NCI-H2081 (cell line): ENCODE measurements at places on chromosomes 11 and 22.

DNA sequence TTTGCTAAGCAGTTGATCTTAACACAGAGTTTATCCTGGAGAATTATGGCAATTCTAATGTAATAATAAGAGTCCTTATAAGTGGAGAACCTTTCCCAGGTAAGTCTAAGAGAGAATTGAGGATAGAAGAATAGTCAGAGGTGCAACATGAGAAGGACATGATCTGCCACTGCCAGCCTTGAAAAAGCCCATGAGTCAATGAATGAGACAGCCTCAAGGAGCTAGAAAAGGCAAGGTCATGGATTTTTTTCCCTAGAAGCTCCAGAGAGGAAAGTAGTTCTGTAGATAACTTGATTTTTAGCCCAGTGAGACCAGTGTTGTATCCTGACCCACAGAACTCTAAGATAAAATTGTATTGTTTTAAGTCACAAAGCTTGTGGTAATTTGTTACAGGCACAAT is 16.9 kb downstream of the MS4A6A start:
- no peak for DNase-seq

- no peak for DNase-seq
These were observed 37.4 kb downstream of the CD82 start for GRCh38 chr11:44602891-44603310.

DNA sequence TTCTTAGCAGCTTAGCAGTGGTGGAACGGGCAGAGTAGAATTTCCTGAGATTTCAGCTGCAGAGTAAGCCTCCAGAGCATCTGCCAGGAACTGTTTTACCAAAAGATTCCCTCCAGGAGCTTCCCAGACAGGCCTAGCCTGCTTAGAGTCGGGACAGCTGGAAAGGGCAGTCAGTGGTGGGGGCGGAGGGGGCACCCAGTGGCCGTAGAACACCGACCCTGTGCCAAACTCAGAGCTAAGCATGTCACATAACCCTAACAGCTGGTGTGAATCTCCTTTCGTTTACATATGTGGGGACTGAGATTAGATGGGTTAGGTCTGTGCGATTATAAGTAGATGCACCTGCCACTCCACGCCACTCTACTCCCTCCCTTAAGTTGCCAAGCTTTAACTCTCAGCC is 80.0 kb upstream of the CRTAM start:
- no peak for DNase-seq

DNA sequence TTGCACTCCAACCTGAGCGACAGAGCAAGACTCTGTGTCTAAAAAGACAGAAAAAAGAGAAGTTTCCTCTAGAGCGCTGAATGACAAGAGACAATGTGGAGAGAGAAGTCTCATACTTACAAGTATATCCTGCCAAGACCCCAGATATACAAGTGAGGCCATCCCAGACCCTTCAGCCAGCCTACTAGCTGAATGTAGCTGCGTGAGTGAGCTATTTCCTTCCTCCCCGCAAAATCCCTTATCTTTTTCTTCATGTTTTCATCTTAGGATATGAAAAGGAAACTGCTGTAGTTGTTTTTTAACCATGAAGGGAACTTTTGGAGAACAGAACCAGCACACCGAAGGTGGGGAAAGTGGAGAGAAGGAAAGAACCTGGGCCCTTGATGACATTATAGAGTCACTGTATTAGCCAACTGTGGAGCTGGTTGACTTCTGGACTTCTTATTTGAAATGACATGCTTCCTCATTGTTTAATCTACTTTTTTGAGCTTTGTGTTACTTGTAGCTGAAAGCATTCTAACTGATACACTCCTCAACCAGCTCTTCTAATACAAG is 4.4 kb upstream of the DDX17 start:
- DNase-seq, result no peak

GRCh38 chr11:102318469-102318868 is 1.2 kb downstream of the BIRC3 start:
- no peak for DNase-seq

DNA sequence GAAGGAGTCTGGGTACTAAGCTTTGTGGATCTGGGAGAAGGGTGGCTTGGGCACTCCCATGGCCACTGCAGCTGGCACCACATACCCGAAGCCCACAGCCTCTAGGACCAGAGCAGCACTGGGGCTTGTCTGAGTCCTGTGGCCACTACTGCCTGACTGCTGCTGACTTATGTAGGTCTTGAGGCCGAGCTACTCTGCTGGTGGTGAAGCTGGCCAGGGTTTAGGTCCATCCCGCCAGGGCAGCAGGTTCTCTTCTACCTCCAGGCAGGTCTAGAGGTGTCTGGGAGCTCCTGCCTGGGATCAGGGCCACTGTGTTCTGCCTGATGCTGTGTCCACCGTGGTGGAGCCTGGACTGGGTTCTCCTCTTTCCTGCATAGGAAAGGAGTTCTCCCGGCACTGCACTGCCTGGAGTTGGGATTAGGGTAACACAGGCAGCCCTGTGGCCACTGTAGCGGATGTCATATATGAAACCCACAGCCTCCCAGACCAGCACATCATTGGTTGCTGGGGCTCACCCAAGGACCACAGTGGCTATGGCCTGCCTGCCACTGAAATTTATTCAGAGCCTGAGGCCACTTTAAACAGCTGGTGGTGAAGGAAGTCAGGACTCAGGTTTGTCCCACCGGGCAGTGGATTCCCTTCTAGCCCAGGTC is 109.8 kb upstream of the SERPIND1 start:
- DNase-seq, result no peak

DNA sequence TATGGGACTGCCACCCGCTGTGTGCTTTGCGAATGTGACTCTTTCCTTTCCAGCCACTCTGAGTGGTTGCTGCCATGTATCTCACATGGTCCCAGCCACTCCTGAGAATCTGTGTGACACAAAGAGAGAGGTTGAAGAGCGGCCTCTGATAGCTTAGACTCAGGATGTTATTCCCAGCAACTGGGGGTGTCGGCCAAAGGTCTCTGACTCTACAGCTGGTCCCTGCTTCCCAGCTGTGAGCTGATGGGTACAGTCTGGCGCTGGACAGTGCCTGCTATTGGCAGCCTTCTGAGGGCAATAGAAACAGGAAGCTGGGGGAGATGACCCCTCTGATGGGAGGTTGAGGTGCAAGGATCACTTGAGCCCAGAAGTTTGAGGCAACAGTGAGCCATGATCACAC is 105.1 kb downstream of the RRAS2 start:
- no peak for DNase-seq

DNA sequence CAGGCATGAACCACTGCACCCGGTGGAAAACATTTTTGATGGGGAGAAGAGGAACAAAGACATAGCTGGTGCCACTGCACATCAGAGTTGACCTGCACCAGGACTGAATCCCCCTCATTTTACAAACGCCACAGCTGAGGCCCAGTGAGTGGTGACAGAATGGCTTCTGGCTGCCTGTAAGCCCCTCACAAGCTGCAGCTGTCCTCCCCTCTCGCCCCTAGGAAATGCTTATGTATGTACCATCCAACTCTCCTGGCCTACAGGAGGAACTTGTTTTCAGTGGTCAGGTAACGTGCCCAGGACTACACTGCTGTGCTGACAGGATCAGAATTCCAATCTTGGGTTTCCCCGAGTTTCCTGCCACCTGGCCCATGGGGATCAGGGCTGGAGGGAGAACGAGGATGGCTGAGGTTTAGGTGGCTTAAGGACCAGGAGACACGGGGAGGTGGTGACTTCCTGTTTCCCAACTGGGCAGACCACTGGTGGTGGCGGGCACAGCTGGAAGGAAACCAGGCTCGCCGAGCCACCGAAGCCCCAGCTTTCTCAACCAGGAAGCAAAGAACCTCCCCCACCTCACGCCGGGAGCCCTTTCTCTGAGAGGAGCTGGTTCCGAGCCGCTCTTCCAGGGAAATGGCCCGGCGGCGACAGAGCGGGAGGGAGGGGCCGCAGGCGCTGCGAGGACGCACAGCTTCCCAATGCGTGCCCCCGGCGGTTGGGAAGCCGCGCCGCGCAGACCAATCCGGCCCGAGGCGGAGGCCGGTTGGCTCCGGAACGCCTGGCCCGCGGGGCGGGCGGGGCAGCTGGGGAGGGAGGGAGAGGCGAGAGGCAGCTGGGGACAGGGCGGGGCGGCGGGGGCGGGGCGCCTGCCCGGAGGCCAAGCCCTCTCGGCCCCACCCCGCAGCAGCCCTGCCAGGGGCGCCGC is 1.0 kb upstream of the LRFN4 start:
- DNase-seq, result peak; percentile 94

DNA sequence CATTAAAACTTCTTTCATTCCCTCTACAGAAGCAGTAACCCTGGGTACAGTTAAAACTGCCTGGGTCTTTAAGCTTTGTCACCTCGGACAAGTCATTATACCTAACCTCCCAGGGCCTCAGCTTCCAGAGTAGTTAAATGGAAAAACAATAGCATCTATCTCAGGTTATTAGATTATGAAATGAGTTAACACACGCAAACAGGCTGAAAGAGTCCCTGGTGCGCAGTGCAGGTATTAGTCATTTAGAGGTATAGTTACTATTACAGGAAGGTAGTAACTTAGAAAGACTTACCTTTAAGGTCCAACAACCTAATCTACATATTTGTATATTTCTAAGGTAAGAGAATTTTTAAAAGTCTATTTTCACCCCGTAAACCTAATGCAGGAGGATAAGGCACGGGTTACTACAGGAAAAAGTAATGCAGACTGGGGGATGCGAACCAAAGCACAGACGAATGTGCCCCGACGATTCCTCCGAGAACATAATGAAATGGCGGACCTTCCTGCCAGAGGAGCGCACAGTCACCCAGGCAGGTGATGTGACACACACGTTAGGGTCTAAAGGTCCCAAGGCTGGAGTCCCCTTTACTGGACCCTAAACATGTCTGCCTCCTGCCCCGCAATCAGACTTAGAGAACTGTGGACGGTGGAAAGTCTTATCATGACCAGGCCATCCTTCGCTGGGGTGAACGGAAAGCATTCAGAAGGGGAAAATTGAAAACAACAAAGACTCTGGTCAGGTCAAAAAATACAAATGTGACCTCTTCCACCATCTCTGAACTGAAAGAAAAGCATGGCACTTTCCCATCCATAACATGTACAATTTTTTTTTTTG is 1.3 kb downstream of the NAP1L4 start:
- no peak for DNase-seq

GRCh38 chr11:7154881-7155361 is 66.1 kb downstream of the RBMXL2 start:
- no peak for DNase-seq

GRCh38 chr11:78403781-78404180 is 13.8 kb downstream of the GAB2 start:
- no peak for DNase-seq

GRCh38 chr11:34341931-34342533 is 15.8 kb downstream of the ABTB2 start:
- no peak for DNase-seq

DNA sequence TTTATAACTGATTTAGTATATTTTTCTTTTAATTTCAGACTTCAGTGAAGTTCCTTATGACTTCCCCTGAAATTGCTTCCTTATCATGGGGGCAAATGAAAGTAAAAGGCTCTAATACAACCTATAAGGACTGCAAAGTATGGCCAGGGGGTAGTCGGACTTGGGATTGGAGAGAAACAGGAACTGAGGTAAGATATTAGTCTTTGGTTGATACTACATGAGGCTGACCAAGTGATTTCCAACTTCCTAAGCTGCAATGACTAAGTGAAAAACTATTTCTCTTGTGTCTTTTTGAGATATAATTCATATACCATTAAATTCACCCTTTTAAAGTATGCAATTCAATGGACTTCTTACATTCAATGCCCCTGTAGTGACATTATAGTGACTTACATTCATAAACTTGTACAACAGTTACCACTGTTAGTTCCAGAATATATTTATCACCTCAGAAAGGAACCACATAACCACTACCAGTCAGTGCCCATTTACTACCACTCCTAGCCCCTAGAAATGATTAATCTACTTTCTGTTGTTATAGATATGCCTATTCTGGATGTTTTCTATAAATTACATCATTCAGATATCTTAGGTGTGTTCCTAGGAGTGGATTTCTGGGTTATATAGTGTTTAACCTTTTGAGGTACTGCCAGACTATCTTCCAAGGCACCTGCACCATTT is 21.6 kb downstream of the AAMDC start:
- DNase-seq, result no peak

GRCh38 chr11:959608-960007 is 33.9 kb downstream of the AP2A2 start:
- DNase-seq, result no peak

DNA sequence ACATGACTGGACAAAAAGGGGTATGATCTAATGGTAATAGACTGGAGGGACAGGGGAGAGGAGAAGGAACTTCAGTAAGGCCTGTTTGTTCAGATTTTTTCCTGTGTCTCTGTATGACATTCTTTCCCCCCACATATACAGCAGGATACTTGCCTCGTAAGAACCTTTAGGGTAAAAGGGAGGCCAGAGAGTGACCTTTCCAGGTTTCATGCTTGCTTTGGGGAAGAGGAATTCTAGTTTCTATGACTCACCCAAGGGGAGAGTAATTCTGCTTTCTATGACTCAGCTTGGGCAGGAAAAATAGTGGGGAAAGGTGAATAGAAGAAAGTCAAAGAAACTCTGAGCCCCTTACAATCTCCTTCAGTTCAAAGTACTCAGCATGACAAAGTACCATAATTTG is 457.0 kb downstream of the DLG2 start:
- DNase-seq, result no peak

DNA sequence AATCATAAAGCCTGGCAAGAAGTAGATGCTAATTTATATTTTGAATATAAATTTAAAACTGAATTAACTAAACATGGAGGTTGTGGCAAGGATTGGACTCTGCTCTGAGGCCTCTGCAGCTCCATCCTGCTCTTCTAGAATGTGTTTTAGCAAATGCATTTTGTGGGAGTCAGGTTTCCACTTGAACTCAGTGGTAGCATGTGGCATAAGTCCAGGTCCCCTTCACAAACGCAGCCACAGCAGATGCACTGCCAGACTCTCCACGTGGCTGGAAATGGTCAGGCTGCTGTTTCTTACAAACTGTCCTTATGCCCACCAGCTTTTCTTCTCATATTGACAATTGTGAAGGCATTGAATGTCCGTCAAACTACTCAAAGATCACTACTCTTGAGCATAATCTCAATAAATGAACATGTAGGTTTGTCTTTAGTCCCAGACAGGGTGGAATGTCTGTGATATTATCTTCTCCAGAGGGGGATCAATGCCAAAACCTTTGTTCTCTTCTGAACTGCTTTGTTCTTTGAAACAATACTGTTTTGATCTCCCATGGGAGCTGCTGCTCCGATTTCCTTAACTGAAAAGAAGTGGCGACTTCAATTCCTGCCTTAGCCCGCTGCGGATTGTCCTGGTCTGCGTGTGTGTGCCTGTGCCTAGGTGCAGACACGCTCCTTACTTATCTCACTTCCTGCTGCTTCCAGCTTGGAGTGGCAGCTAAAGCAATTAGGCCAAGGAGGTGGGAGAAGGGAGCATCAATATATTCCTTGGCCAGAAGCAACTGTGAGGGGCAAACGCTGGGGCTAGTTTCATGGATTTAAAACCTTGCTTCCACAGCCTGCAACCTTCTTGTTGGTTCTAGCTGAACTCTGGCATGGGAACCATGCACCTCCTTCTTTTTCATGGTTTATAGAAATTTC is 24.2 kb downstream of the EIF4G2 start:
- DNase-seq, result peak; percentile 35

DNA sequence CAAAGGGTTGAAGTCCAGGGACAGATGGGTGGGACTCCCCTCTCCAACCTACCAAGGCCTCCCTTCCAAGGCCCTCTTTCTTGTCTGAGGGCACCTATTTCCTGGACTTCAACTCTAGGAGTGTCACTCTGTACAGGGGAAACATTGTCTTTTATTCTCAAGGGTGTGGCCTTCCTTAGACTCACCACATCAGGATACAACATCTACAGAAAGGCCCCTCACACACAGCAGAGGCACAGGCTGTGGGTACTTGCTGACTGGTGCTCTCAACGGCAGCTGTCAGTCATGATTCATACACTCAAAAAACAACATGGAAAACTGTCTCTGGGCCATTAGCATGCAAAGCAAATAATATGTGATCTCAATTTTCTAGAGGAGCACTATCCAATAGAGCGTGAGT is 78.0 kb downstream of the RCN1 start:
- no peak for DNase-seq
